HTR-8/SVneo (cell line): ENCODE measurements at places on chromosomes 11 and 22.

- DNase-seq = no peak
Observed at GRCh38 chr11:66624450-66624849, 8.0 kb downstream of the RBM14 start.

GRCh38 chr11:13907678-13908077 is 54.8 kb upstream of the SPON1 start:
- no peak for DNase-seq

DNA sequence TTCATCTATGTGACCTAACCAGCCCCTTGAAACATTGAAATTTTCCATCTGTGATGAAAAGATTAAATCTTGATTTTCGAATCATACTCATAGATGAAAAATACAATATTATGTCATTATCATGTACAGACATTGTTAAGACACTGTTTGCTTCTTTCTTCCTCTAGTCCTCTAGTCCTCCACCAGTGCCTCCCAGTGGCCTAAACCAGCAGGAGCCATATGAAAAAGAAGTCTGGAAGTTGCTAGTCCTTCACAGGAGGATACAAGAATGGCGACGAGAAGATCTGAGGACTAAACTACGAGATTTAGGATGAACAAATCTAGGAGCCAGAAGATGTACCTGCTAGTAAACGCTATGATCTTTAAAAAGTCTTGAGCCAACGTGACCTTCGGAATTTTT is 134.1 kb downstream of the SLC17A6 start:
- no peak for DNase-seq

DNA sequence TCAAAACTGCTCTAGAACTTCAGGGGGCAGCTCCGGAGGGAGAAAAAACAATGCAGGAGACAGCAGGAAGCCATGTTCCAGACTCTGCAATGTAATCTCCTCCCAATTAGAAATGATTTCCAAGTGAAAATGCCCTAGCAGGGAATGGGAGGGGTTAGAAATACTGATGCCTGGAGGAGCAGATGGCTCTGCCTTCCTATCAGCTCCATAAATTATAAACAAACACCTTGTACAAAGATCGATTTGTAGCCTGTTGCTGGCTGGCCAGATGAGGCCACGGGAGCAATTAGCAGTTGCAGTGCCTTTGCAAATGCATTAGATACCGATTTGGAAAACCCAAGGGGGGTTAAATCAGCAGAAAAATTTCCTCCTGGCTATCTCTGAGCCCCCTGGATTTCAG is 46.6 kb upstream of the CHRM4 start:
- DNase-seq = no peak

DNA sequence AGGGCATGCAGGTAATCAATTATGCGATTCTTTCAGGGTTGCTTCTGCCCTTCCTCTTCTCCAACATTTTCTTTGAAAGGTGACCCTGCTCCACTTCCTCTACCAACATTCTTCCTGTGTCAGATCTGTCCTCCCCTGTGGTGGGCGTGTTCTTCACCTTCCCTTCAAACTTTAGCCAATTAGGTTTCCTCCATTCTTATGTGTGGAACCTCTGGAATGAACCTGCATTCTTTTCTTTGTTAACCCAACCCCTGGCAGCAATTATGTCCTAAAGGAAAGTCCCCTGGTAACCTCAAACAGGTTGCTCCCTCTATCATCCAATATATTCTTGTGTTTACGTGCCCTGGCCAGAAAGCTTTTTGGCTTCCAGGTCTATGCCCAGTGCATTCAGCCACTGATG is 22.4 kb downstream of the KIRREL3 start:
- no peak for DNase-seq

DNA sequence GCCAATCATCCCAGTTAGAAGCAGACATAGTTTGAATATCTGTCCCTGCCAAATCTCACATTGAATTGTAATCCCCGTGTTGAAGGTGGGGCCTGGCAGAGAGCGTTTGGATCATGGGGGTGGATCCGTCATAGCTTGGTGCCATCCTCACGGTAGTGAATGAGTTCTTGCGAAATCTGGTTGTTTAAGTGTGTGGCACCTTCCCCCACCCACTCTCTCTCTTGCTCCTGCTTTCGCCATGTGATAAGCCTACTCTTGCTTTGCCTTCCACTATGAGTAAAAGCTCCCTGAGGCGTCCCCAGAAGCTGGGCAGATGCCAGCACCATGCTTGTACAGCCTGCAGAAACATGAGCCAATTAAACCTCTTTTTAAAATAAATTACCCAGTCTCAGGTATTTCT is 5.0 kb upstream of the CCDC81 start:
- DNase-seq = no peak

DNA sequence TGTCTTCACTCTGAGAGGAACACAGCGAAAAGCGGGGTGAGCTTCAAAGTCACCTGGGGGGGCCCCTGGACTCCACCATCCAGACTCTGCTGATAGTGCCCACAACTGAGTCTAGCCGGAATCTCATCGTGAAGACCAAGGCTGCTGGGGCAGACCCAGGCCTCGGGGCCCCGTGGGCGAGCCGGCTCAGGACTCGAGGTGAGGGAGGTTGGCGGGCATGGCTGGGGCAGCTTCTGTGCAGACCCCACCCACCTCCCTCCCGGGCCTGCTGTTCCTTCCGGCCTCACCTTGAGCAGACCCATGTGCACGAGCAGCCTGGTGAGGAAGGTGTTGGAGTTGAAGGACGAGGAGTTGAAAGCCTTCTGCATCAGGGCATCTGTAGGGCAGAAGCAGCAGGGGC is 8.7 kb upstream of the CHADL start:
- DNase-seq = no peak

DNA sequence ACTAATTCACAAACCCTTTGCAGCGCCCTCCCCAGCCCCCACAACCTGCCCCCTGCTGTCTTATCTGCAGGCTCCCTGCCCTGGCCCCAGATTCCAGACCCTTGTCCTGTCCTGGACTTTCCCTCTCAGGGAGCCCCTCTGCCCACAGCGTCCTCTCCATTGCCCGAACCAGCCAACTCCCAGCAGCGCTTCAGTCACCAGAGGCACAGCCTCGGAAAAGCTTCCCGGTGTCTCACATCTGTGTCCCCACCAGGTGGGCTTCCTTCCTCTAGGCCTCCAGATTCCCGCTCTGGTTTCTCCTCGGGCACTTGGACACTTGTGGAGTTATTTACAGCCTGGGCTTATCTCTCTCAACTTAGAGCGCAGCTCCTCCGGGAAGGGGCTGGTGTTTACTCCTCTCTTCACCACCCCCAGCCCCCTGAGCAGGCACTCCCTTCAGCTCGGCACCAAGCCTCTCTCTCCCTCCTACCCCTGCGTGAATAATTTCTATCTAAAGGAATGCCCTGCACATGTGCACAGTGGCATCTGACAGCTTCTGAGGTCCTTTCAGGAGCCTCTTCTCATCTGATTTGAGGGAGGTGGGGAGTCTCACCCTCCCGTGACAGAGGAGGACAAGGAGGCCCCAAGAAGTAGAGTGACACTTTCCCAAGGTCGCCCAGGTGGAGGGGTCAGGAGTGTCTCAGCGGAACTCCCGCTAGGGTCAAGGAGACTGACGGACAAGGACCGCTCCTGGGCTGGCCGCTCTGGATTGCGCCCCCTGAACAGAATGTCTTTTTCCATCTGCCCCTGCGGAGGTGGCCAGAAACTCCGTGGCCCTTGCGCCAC is 838 bp downstream of the WNT11 start:
- DNase-seq = no peak

DNA sequence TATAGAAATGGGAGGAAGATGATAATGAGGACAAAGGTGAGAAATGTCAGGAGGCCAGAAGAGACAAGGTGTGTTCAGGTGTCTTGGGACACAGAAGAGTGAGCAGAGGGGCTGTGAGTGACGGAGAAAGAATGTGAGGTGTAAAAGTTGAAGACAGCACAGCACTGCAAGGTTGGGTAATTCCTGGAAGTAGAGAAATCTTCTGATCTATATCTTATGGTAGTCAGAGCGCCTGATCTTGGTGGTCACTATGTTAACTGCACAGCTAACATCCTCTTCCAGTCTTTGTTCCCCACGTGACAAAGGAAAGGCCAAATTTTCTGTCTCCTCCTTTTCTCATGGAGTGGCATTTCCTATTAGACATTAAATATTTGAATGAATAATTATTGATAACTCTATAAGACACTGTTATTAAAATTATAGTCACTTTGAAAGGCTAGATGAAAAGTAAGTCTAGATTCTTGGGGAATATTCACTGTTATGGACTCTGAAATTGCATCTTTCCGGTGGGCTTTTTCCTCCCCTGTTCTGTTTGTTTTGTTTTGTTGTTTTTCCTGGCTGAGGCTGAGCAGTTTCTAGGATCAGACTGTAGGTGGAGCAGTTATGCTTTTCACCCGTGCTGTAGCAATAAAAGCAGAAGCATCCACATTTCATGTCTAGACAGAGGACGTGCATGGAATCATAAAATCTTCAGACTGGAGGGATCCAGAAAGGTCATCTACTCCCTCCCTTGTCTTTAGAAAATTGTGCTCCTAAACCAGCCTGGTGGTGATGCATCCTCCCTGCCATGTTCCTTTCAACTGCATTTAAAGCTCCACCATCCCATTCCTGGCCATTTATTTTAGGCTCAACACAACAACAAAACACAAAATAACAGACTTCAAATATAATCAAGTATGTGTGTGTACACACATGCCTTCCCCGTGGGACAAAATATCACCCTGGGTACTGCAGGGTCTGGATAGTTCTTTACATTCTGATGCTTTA is 26.6 kb downstream of the SC5D start:
- peak; percentile 40 for DNase-seq

GRCh38 chr11:2100361-2101170 is 38.6 kb downstream of the IGF2 start:
- no peak for DNase-seq

- DNase-seq = no peak
Observed at GRCh38 chr11:46800177-46800576, 45.9 kb downstream of the CKAP5 start.

DNA sequence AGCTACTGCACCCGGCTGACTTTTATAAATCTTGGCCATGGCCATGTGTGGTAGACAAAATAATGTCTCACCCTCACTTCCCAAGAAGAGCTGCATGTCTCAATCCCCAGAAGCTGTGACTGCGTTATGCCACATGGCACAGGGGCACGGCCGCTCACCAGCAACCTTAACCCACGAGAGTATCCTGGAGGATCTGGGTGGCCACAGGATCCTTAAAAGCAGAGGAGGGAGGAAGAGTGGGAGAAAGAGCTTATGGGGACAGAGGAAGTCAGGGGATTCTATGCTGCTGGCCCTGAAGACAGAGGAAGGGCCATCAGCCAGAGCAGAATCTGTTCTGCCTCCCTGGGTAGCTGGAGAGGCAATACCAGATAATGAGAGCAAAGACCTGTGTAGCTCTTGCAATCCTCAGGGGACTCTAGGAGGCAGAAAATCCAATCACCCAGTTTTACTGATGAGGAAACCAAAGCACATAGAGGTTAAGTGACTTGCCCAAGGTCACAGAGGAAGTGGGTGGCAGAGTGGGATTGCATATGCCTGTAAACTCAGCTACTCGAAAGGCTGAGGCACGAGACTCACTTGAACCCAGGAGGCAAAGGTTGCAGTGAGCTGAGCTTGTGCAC is 55.3 kb downstream of the CELSR1 start:
- DNase-seq = no peak
